ENCODE measurements at places on chromosomes 13 and 19.

- DNase-seq = peak; percentile 21
Observed at GRCh38 chr13:49669735-49670309, 21.5 kb downstream of the EBPL start.

GRCh38 chr13:46119883-46120614, 15.2 kb upstream of the CPB2 start:
- DNase-seq = no peak

- peak; percentile 3 for DNase-seq
Observed at GRCh38 chr13:42969565-42970172, 22.4 kb downstream of the EPSTI1 start.

DNA sequence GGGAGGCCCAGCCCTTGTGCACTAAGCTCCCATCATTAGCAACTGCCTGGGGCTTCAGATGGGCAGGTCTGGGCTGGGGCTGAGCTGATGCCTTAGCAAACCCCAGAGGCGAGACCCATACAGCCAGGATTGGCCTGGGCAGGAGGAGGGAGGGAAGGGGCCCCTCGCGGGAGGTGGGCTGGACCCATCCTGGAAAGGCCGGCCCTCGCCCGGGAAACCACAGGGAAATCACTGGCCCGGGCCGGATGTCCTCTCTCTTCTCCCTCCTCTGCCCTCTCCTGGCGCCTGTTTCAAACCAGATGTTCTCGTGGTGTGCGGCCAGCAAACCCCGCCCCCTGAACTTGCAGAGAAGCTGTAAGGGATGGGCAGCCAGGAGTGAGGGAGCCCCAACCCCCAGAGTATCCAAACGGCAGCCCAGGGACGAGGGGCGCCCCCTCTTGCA, 43.1 kb downstream of the TMEM255B start:
- no peak for DNase-seq

- DNase-seq = no peak
Observed at GRCh38 chr19:8245869-8246835, 37.0 kb downstream of the CERS4 start.

DNA sequence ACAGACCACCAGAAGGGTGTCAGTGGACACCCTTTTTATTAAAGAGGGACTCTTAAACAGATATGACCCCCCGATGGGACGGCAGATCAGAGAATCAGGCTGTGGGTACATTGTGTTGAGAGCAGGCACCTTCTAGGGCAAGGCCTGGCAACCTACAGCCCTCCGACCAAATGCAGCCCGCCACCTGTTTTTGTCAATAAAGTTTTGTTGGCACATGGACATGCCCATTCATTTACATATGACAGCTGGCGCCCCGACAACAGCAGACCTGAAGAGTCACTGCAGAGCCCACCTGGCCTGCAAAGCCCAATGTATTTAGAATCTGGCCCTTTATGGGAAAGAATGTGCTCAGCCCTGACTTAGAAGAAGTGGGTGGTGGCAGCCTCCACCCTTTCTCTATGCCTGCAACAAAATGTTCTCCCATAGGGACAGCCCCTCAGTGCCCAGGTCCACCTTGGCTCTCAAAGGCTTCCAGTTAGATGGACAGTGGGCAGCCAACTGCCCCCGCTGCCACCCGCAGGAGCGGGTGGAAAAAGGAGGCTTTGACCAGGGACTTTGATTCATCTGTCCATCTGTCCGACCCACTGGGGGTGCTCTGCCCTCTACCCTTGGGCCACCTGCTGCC, 184.9 kb downstream of the PTPRS start:
- no peak for DNase-seq

GRCh38 chr19:49855676-49856573, 5.0 kb downstream of the PTOV1 start:
- no peak for DNase-seq

GRCh38 chr19:12665281-12665573, 1.3 kb downstream of the MAN2B1 start:
- no peak for DNase-seq

DNA sequence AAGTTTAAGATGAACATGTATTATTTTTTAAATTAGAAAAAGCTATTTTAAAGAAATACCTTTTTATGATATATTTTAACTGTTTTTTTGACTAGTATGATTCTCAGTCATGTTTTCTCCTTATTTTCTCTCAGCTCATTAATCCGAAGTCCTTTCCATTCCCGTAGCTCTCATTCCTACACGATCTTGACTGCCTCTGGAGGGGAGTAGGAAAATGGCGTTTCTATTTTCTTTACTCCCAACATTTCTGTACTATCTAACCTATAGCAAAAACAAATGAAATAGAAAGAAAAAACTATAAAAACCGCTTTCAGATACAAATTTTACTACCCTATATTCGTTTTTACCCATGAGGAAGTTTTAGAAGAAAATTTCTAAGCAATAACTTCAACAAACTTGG, 343.8 kb downstream of the RBM26 start:
- no peak for DNase-seq

DNA sequence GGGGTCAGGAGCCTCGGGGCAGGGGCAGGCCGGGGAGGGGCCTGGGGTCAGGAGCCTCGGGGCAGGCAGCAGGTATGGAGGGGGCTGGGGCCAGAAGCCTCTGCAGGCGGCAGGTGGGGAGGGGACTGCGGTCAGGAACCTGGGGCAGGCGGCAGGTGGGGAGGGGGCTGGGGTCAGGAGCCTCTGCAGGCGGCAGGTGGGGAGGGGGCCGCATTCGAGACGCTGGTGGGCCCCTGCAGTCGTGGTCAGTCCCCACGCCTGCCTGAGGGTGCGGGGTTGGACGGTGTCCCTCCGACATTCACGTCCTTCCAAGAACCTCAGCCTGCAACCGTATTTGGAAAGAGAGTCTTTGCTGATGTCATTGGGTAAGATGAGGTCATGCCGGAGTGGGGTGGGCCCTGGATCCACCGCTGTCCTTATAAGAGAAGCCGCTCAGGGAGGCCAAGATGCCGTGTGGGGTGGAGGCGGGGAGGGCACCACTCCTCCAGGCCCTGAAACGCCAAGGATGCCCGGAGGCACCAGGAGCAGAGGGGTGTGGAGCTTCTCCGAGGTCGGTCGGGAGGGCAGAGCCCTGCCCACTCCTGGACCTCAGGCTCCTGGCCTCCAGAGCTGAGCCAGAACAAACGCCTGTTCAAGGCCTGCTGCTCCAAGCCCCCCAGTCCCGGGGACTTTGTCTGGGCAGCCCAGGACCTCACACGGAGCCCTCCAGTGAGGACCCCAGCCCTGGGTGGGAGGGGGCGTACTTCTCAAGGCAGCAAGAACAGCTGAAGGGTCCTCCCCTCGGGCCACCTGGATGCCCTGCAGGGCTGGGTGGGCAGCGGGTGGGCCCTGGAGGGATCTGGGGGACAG, 30.1 kb downstream of the PIP5K1C start:
- DNase-seq = no peak

- DNase-seq = no peak
Observed at GRCh38 chr19:5588906-5589676, 21.3 kb upstream of the TINCR start.

- no peak for DNase-seq
Observed at GRCh38 chr19:10701955-10702525, 801 bp downstream of the QTRT1 start.

DNA sequence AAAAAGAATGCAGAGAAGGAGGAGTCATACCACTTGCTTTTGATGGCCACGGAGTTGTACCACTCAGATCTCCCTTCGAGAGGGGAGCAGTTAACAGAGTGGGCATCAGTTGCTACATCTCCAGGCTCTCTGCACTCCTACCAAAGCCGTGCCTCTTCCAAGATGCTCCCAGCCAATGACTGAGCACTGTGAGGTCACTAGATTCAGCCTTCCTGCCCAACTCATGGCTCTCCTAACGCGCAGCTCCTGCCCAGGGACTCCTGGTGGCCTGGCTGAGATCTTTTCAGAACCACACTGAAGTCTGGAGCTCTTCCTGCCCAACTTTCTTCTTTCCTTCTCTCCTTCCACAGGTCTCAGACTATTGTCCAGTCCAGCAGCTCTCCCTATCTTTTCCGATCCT, 66.7 kb downstream of the LHFPL6 start:
- no peak for DNase-seq

DNA sequence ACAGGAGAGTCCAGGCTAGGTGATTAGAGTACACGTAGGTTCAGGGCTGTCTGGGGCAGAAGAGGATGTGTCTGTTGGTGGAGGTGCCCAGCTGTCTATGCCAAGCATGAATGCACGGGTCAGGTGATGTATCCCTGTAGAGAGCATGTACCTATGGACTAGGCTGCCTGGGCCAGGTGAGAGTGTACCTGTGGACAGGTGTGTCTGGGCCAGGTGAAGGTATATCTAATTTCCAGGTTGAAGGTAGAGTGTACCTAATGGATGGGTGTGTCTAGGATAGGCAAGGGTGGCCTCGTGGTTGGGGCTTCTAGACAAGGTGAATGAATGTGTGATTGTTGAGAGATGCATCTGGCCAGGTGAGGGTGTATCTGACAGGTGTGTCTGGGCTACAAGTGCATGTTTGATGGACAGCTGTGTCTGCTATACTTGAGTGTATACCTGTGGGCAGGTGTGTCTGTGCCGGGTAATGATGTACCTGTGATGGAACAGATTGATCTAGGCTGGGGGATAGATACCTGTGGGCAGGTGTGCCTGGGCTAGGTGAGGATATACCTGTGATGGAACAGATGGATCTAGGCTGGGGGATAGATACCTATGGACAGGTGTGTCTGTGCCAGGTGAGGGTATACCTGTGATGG, 15.5 kb upstream of the ZNF414 start:
- no peak for DNase-seq

DNA sequence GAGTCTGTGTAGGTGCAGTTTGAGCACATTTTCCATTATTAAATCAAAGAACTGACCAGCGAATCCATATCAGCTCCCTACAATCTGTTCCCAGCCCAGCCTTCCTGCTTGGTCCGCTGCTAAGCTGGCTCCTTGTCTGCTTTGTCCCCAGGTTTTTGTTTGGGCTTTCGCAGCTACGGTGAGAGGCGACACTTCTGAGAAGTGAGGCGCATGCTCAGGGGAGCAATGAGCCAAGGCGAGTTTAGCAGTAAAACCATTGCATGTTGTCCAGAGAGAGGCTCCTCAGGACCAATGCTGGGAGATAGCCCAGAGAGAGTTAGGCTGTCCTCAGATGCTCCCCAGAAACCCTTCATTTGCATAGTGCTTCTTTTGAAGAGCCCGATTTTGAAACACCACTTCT, 162.0 kb downstream of the ITGBL1 start:
- no peak for DNase-seq

DNA sequence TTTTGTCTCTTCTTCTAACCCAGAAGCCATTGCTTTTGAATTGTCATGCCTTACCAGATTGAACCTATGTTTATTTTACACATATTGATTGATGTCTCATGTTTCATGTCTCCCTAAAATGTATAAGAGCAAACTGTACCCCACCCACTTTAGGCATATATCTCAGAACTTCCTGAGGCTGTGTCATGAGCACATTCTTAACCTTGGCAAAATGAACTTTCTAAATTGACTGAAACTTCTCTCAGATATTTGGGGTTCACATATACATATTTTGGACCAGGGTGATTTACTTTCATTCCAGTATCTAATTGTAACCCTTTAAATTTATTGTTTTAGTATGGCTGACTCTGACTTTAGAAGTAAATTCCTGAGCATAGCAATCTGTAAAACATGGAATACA, 723.9 kb upstream of the PCDH20 start:
- no peak for DNase-seq

GRCh38 chr13:49326222-49326917, 78.6 kb downstream of the CDADC1 start:
- DNase-seq = no peak

DNA sequence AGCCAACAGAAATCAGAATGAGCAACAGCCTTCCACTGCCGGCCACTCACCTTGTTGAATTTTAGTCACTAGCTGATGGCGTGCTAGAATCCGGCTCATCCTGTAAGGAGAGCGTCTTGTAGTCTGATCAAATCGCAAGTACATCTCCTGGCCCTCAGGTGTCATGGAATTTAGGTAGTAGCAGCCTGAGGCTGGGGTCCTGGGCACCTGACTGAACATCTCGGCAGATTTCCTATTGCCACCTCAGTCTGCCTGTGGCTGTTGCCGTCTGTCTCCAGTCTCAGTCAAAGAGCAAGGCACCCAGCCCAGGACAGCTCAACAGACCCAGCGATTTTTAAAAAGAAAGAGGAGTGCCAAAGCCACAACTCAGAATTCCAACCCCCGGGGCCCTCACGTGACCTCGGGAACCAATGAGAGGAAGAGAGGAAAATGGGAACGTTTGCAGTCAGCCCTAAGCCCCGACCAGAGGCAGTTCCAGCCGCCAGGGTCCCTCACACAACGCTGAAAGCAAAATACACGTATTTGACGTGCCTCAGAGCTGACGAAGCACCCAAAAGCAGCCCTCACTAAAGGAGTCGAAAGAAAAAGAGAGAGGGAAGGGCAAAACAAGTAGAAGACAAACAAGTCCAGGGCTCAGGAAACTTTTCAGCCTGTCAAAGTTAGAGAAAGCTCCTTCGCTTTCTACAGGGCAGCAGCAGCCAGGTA, at the start of gene STARD13:
Gene STARD13 (minus strand): TSS at position 336 of the 705 bp plus-strand sequence. CDS start 117 bp downstream, at position 219.
- no peak for DNase-seq

DNA sequence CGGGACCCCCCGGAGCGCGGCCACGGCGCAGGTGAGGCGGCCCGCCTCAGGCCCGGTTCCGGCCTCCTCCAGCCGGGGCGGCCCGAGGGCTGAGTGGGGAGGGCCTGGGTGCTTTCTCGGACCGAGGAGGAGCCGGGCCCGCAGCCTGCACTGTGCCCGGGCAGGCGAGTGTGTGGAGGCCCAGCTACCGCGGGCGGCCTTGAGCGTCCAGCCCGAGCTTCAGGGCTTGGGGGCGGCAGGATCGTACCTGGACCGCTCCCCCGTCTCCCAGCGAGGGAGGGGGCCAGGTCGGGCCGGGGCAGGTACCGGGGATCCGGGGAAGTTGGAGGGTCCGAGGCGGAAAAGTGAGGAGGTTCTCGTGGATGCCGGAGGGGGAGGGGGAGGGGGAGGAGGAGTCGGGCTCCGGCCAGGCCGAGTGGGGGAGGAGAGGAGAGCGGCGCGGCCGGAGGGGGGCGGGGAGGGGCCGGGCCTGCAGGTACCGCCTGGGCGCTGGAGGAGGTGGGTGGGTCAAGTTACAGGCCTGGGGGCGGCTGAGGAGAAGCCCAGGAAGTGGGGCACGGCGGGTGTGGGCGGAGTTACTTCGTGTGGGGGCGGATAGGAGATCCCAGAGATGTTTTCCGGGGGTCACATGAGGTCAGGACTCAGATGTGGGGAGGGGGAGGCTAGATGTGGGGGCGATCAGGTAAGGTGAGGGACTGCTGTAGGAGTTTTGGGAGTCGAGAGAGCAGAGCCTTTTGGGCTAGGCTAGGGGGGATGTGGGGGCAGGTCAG, 545 bp downstream of the NACC1 start:
- DNase-seq = no peak

- DNase-seq = no peak
Observed at GRCh38 chr19:33000510-33000909, 28.5 kb downstream of the FAAP24 start.

- no peak for DNase-seq
Observed at GRCh38 chr19:8515317-8515716, 1.4 kb upstream of the ZNF414 start.

All from DMS 273 treated with DMSO at 0.1 percent for 48 hours (cell line).